ENCODE measurements at places on chromosomes 4 and X. TPM values are rescaled to one million over a fixed set of nuclear protein-coding genes. Genes with fewer than 3 reads are reported as not detected.

- no peak for DNase-seq
These were observed 3.8 kb upstream of the FGG start for GRCh38 chr4:154616287-154616686.

DNA sequence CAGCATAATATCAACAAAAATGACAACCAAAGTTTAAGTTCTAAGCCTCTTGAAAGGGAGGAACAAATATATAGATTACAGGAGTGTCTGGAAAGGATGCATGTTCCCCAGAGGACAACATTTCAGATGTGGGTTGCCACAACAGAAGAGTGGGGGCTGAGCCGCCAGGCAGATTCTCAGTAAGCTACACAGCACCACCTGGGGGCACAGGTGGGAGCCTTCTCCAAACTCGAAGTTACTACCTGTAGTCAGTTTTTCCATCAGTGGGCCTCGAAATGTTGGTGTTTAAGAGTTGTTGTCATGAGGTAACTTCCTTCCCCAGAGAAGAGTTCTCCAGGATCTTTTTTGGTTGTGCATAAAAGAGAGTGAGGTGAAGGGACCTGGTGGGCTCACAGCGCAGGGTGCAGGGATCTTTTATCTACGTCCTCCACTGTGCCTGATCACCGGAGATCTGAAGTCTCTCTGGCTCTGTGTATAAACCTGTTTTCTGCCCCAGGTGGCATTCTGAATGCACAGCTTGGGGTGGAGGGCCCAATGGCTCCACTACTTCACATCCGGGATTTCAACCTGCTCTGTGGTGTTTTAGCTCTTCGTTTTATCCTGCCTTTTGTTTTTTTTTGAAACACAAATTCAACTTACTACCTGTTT, 58.4 kb upstream of the STS start:
- no peak for DNase-seq

DNA sequence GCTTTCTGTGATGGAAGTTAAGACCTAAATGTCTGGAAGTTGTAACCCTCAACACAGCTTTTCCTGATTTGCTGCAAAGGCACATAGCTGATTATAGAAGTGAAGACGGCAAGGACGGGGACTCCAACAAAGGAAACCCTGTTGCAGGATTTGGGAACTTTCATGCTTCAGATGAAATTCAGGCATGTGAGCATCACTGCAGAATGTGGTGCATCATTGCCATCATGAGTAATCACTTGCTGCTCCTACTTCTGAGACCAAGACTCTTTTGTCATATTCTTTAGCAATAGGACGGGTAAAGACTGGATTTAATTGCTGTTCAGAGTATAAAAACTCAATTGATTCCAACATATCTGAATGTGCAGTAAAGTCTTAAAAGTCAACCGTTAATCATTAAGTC, 35.8 kb downstream of the YIPF6 start:
- DNase-seq = no peak

GRCh38 chr4:109022961-109023360, 260.1 kb upstream of the ETNPPL start:
- no peak for DNase-seq

GRCh38 chrX:50813843-50814661, at the start of gene SHROOM4:
Gene SHROOM4 (minus strand): TSS chrX:50814194. CDS start chrX:50814018, 176 bp downstream.
- DNase-seq = peak; percentile 6

- no peak for DNase-seq
These were observed 298.4 kb downstream of the RAPGEF2 start for GRCh38 chr4:159401226-159401712.

DNA sequence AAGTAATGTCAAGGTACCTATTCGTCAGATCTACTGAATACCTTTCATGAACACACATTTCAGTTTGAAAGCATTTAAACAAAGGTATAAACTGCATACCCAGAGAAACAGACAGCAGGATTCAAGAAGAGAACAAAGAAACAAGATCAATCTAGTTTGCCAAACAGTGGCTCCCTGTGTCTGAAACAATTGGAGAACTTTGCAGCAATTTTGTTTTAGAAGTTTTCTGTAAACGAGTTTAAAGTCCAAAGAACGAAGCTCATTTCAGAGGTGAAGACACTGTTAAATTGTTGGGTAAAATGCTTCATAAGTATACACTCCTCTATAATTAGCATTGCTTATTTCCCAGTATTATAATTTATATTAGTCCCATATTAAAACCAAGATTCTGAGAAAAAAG, 21.4 kb upstream of the NSUN7 start:
- no peak for DNase-seq

GRCh38 chr4:102439236-102439614, 61.9 kb upstream of the NFKB1 start:
- no peak for DNase-seq

GRCh38 chr4:90603540-90603939, 476.3 kb downstream of the CCSER1 start:
- no peak for DNase-seq

GRCh38 chr4:102610007-102610406, 108.8 kb downstream of the NFKB1 start:
- no peak for DNase-seq

DNA sequence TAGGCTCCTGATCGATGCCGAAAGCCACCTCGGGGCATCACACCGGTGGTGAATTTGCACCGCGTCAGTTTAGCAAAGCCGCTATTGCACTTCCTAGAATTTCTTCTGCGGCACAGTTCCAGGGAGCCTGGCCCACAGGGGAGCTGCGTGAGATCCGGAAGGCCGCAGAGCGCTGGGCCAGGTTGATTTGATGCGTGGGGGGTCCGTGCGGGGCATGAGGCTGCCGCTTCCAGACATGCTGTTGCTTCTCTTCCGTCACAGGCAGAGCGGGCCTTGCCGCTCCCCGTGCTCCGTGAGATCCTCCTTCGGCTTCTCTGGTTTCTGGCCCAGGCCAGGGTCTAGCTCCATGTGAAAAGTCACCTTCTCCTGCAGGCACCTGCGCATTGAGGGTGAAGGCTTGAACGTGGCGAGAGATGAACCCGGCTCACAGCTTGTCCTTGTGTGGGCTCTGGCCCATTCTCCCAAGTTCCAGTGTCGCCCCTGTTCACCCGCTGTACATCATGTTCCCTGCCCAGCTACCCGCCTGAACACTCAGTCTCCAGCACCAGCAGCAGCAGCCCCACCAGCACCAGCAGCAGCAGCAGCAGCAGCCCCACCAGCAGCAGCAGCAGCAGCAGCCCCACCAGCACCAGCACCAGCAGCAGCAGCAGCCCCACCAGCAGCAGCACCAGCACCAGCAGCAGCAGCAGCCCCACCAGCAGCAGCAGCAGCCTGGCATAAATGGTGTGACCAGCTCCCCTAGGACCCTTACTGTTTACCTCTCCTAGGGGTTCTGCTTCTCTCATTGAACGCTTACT, 131.2 kb downstream of the TRIML1 start:
- DNase-seq = no peak

DNA sequence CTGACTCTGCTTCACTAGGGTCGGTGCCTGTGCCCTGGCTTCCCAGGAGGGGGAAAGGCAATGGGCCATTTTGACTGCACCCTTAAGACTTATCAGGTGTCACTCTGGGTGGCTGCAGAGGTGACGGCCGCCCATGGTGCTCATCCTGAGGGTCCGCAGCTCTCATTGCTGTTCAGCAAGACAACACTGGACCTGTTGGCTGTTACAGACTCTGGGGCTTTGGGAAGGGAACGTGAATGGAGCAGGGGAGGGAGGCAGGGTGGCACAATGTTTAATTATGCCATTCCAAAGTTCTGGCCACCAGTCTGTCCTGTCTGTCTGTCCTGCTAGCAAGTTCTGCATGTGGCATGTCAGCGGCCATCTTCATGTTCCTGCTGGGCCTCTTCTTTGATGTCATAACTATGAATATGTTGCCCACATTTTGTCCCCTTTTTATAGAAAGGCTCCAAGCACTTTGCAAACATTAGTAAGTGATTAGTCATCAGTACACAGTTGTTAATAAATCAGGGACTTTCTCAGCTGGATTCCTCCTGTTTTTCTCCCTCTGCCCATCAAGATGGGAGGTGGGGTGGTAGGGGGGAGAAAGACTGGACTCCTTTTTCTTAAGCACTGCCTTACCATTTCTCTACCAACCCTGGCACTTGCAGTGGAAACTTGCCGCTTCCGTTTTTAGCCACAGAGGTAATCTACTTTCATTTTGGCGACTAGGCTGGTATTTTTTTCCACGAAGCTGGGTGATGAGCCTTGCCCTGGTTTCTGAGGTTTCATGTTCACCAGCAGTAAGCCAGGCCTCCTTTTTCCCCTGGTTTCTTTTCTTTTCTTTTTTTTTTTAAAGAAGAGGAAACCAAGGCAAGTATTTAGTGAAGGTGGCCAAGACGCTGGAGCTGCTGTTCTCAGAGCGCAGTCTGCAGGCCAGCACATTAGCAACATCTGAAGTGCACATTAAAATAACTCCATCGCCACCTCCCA, 88.6 kb upstream of the TRIM2 start:
- no peak for DNase-seq

DNA sequence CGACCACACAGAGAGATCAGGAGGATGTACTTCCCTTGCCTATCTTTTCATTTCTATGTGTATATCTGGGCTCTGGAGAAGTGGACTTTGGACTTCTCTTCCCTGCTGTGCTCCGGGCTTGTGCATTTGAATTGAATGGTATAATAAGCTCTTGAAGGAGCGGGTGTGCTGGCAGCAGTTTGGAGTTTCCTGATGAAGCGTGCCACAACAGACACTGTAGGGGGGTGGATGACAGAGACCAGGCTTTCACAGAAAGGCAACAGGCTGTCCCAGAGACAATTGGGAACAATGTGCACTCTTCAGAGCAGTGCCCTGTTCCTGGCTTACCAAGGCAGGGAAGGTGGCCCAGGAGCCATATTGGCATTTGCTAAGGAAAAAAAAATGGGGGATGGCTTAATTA, 170.1 kb downstream of the FRMPD4 start:
- DNase-seq = no peak

GRCh38 chr4:103306870-103307375, 108.8 kb upstream of the CENPE start:
- DNase-seq = peak; percentile 22

- no peak for DNase-seq
These were observed 43.1 kb upstream of the DRP2 start for GRCh38 chrX:101176439-101176838.

GRCh38 chr4:101527188-101527587, 179.9 kb upstream of the PPP3CA start:
- no peak for DNase-seq

DNA sequence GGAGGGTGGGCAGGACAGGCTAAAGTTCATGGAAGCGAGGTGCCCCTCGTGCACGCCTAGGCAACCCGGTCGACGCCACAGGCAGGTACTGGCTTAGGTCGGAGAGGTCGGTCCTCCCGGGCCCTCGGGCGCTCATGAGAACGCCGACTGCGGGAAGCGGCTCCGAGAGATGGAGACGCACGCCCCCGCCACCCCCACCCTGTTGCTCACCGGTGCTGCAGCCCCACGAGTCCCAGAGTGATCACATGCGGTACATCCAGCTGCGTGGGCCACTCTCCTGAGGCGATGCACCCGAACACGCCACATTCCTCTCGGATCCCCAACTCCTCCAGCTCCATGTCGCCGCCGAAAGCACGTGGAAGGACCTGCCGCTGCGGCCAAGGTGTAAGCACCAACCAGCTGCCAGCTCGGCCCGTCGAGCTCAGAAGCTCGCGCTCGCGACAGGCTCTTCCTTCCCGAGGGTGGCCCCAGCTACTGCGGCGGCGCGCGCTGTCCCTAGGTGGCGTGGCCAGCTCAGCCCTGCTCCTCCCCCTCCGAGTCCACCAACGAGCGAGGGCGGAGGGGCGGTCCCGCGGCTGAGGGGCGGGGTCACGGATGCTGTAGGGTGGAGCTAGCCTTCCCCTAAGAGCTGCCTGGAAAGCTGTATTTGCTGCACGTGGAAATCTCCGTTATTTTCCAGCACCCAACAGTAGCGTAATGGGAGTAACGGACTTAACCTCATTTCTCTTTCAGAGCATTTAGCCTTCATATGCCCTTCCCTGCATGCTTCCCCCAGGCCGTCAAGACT, at the start of gene PPAT:
Gene PPAT, minus strand, starts transcription at position 476 of the 787 bp plus-strand sequence. Its CDS starts 138 bp downstream, at position 338.
- DNase-seq = peak; percentile 95

DNA sequence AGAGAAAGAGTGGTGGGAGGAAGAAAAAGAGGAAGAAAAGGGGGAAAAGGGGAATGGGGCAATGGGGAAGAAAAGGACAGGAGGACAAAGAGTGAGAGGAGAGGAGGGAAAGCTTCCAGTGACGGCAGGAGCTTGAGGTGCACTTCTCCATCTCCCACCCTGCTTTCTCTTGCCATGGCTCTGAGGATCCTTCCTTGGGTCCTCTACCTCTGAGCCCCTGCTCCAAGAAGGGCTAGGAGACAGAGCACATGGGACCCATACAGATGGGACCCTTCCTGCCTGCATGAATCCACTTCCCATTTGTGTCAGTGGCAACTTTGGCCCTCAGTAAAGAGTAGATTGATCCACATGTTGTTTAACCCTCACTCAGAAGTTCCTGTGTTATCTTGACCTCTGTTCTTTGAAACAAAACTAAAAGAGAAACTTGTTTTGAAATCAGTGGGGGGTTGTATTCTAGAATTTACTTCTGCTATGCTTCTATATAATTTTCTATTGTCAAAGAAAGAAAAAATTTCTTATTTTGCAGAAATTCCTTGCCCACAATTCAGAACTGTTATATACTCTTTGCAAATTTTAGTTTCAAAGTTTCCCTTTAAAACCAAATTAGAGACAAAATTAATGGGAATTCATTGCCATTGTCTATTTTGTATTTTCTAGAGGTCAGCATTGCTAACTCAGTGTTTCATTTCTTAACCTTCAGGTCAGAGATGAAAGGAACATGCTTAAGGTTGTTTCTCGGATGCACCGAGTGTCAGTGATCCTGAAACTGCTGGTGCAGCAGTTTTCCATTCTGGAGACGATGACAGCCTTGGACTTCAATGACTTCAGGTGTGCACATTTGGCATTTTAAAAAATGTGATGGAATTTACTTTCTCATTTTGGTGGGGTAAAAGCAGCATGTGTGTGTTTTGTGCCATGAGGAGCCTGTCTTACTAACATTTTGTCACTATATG, 5.0 kb downstream of the TDO2 start:
- no peak for DNase-seq

DNA sequence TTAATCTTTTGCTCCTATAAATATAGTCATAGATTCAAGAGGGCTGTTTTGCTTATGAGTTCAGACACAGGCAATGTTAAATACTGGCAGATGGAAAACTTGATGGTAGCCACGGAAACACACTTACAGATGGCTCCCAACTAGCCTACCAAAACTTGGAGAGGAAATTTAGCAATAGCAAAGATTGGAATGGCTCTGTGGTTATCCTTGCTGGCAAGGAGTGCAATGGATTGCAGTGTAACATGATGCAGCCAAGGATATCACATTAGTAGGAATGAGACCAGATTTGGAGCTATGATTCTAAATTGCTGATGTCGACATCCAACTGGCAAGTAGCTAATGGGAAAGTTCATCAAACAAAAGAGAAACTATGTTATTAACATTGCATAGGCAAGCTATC, 791.0 kb upstream of the DIAPH2 start:
- no peak for DNase-seq

Gene MAOB
- total RNA-seq = 8.8 TPM

Gene ZMAT1
- 32.8 TPM for total RNA-seq

Gene SSX1
- not detected for total RNA-seq

Gene ARMCX1
- total RNA-seq = 29.5 TPM

Gene PITX2
- not detected for total RNA-seq

Gene CSAG2
- total RNA-seq = not detected

Gene TBC1D8B
- 10.5 TPM for total RNA-seq

All from tibial nerve (tissue), 4 donors.